ENCODE measurements at places on chromosomes 12 and 14. TPM values are rescaled to one million over a fixed set of nuclear protein-coding genes. Genes with fewer than 3 reads are reported as not detected.

The SERPINA9 gene
- not detected for polyA plus RNA-seq

DNA sequence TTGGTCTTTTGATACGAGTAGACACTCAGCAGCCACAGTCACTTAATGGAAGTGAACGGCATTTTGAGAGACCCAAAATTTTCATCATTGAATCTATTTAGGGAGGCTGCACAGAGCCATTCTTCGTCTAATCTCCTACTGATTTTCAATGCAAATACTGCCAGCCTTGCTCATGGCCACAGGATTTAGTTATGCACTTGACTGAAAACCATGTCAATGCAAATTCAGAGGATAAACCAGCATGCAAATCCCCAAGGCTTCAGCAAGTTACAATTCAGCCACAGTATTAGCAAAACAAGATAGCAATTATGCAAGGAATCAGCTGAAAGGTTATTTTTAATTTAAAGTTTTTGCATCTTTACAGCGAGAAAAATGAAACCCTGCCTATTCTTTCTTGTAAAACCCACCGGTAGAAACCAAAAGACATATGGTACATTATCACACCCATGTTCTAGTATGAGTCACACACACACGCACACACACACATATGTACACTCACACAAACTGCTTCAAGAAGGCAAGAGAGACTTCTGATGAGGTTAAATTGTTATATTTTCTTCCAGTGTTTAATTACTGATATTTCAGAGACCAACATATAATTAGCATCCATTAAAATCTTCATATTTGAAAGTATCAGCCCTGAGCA lies 985.3 kb upstream of the FLRT2 start:
- H3K4me3 ChIP-seq = no peak overlapping the region
- H3K27ac ChIP-seq = no peak overlapping the region
- no peak for DNase-seq
- no peaks in the 10 kb centered on the region for H3K4me1 ChIP-seq
- no peaks in the 10 kb centered on the region for H3K36me3 ChIP-seq

The SLC6A12 gene
- not detected for polyA plus RNA-seq

The GDF3 gene
- not detected for polyA plus RNA-seq

DNA sequence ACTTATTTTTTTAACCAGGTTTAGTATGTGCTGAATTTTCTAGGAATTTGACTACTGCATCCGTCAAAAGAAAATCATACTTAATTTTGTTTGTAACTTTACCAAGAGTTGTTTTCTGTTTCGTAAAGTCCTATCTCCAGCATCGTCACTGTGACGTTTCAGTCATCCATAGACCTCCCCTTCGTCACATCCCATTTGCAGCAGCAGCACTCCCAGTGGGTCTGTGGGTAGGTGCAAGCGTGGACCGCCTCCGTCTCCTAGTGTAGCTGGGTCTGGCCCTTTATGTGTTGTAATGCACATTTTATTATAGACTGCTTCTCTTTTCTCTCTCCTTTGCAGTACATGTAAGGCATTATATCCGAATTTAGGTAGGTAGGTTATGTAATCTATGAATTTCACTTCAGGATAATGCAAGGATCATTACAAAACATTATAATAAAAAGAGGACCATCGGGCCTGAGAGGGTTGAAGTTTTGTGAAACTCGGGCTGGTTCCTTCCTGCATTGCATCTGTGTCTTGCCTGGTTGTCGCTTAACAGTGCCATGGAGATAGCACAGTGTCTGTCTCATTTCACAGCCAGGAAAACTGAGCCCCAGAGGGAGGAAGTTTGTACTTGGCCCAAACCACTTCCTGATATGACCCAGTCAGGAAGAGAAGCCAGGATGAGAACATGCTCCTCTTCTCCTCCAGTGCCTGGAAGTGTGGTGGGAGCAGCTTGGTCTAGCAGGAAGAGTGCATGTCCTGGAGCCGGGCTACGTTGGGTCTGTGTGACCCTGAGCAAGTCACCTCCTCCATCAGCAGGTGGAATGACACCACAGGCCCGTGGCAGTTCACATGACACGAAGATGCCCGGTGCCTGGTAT lies 41.3 kb downstream of the EVL start:
- no peak overlapping the region for H3K4me3 ChIP-seq
- no peak overlapping the region for H3K27ac ChIP-seq
- H3K27me3 ChIP-seq = no peaks in the 10 kb centered on the region
- no peak for DNase-seq
- H3K4me1 ChIP-seq = peaks cover 12% of the 10 kb centered on the region
- H3K36me3 ChIP-seq = no peaks in the 10 kb centered on the region

DNA sequence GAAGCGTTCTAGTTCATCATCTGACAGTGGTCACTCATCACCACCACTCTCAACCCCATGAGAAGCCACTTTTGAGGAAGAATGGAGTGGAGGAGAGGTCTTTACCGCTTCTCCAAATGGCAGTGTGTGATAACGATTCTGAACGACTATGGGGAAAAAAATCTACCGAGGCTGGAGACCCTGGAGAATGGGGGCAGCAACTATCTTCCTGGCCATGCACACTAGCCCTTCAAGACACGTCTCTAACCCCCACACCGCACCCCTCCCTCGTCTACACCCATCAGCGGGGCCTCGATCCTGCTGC lies 365 bp downstream of the ING4 start:
- no peaks in the 10 kb centered on the region for H3K27me3 ChIP-seq
- peak overlapping the region; percentile 70 for H3K27ac ChIP-seq
- H3K4me1 ChIP-seq = no peaks in the 10 kb centered on the region
- H3K4me3 ChIP-seq = peak overlapping the region; percentile 93
- H3K36me3 ChIP-seq = peaks cover 1% of the 10 kb centered on the region

DNA sequence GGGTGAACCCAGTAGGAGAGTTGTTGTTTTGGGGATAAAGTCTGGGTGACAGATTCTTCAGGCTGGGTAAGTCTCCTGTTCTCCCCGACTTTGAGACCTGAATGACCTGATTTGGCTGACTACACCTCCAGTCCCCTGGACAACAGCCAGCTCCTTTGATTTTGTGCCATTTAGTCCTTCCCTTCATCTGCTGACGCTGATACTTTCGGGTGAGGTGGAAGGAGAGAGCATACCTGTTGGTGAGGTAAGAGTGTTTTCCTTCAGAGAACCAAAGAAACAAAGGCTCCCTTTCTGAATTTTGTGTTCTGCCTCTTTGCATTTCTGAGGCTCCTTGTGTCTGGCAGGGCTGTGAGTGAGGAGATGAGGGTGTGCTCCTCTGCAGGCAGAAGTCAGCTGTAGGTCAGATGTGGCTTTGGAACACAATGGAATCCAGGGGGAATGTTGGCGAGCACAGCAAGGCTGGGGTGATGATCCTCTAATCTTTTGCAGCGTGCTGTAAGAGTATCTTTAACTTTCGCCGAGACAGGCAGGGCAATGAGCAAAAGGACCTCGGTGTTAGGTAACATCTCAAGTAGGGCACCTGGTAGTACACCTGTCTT lies 12.1 kb downstream of the ETV6 start:
- no peak overlapping the region for H3K27ac ChIP-seq
- no peaks in the 10 kb centered on the region for H3K4me1 ChIP-seq
- H3K4me3 ChIP-seq = no peak overlapping the region
- H3K27me3 ChIP-seq = no peaks in the 10 kb centered on the region
- no peak for DNase-seq

DNA sequence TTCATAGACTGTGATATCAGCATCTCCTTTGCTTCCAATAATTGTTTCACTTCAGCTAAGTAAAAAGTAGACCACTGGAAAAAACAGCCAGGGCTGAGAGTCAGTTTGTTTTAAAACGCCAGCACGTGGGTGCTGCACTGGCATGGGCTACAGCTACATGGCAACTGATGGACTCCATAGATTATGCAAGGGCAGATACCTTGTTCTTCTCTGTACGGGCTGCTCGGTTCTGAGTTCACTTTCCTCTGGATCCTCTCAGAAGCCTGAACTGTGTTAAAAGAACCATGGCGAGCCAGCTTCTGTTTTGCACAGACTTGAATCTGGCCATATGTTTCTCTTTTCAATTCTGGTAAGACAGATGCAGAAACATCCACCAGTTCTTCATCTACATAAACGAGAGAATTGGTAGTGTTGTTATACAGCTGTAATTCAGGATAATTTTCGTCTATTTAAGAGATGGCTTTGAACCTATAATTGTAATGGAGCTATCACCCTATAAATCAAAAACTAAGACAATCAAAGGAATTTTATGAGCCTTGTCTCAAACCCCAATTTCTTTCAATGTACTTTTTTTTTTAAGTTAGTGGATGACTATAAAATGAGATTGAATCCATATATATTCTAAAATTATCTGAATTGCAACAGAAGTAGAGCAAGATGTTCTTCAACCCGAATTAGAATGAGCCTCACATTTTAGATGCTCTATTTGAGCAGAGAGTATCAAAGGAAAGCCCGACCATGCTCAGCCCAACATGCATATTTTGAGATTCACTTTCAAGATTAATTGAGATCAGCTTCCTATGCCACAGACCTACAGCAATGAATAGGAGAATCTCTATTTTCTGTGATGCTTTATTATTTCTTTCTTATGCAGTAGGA lies 31.5 kb downstream of the E2F7 start:
- H3K27me3 ChIP-seq = no peaks in the 10 kb centered on the region
- H3K4me1 ChIP-seq = no peaks in the 10 kb centered on the region
- H3K27ac ChIP-seq = no peak overlapping the region
- H3K4me3 ChIP-seq = no peak overlapping the region
- peaks cover 6% of the 10 kb centered on the region for H3K36me3 ChIP-seq
- DNase-seq = no peak

DNA sequence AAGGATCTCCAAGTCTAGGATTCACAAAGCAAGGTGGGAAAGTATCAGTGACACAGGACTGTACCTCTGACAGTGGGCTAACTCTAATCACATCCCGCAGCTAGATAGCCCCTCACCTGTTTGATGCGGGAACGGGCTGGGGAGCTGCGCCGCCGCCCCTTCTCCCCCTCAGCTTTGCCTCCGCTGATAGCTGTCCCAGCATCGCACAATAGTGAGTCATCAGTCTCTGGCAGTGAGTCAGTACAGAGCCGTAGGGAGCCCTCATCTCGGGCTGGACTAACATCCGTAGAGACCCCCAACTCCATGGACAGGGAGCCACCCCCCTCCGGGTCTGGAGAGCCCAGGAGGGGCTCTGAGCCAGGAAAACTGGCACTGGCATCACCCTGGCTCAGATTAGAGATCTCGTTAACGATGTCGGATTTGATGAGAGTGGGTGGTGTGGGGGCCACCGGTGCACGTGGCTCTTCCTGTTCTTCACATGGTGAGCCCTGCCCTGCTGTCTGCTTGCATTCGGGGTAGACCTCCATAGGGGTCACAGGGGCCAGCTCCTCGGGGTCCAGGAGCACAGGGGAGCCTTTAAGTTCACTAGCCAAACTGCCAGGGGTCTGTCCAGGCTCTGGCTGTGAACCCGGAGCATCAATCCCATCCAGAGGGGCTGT lies 10.9 kb downstream of the KMT2D start:
- peak; percentile 51 for DNase-seq
- H3K36me3 ChIP-seq = peaks cover 60% of the 10 kb centered on the region
- H3K27me3 ChIP-seq = no peaks in the 10 kb centered on the region
- no peak overlapping the region for H3K4me3 ChIP-seq

DNA sequence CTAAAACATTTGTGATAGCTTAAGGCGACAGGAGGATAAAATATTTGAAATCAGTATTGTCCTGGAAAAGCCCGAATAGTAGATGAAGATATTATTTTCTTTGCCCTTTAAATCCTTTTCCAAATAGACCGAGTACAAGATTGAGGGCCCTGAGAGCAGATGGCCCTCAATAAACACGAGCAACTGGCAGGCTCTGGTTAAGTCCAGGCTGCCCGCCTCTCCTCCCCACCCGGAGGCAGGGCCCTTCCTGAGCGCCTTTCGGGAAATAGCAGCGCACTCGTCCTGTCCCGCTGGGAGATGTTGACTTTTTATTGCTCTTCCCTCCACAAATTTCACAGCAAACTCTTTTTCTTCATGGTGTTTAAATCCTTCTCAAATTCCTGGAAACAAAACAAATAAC lies 50.8 kb upstream of the MAX start:
- H3K27me3 ChIP-seq = no peaks in the 10 kb centered on the region
- H3K4me1 ChIP-seq = peaks cover 3% of the 10 kb centered on the region
- no peak for DNase-seq
- H3K4me3 ChIP-seq = no peak overlapping the region
- no peak overlapping the region for H3K27ac ChIP-seq
